AG09309 (cell line): ENCODE measurements at places on chromosomes 5 and 9.

GRCh38 chr5:29214839-29215238 is 1978.6 kb upstream of the CDH6 start:
- no peak for DNase-seq

DNA sequence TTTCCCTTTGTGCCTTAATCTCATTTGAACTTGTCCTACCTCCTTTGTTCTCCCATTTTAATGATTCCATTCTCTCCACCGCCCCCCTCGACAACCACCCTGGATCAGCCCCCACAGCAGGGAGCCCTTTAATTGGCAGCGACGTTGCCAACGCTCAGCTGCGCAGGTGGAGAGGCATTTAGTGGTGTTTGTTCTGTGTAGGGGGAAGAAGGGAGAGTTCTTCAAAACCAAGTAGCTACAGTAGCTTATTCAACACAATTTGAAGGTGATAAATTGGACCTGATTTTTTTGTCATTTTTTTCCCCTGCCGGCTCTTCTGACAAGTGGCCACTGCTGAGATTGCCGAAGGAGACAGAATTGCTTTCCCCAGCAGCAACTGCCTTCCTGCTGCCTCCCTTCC is 499.1 kb downstream of the CDK5RAP2 start:
- no peak for DNase-seq

DNA sequence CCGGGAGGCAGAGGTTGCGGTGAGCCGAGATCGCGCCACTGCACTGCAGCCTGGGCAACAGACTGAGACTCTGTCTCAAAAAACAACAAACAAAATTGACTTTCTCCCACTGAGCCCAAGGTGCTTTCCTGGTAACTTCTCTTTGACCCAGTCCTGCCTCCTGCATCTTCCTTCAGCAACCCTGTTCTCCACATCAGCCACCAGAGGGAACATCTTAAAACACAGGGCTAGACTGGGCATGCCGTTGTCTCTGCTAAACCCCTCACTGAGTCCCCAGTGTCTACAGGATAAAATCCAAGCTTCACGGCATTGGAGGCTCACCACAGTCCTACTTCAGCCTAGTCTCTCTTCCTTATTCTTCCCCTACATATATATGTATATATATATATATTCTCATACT is 39.8 kb upstream of the KCNMB1 start:
- no peak for DNase-seq

DNA sequence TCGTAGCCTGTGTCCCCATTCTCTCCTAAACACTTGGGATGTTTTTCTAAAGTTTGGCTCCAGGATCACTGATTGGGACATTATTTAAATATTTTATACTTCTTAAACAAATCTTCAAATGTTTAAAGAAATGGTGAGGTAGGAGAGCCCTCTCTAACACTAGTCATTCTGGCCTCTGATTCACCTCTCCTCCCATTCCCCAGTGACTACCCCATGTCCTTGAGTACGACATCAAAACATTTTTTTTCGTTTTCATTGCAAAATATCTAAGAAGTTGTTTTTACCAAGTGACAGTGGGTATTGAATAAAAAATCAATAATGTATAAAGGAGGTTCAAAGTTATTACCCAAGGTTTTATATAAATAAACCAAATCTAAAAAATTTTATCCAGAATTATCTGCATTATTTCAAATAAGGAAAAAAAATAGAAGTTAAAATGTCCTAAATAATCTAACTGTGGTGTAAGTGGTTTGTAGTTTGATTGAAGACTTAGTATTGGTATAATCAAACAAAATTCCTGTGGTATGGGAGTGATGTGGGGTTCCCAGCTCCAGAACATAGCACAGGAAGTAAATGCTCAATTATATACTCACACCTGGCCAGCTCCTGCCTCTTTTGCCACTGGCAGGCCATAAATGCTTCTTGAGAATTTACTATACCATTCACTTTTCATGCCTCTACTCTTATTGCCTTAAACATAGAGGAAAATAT is 51.1 kb downstream of the MAST4 start:
- DNase-seq: no peak

GRCh38 chr5:73232266-73233041 is 59.5 kb downstream of the TMEM174 start:
- no peak for DNase-seq

DNA sequence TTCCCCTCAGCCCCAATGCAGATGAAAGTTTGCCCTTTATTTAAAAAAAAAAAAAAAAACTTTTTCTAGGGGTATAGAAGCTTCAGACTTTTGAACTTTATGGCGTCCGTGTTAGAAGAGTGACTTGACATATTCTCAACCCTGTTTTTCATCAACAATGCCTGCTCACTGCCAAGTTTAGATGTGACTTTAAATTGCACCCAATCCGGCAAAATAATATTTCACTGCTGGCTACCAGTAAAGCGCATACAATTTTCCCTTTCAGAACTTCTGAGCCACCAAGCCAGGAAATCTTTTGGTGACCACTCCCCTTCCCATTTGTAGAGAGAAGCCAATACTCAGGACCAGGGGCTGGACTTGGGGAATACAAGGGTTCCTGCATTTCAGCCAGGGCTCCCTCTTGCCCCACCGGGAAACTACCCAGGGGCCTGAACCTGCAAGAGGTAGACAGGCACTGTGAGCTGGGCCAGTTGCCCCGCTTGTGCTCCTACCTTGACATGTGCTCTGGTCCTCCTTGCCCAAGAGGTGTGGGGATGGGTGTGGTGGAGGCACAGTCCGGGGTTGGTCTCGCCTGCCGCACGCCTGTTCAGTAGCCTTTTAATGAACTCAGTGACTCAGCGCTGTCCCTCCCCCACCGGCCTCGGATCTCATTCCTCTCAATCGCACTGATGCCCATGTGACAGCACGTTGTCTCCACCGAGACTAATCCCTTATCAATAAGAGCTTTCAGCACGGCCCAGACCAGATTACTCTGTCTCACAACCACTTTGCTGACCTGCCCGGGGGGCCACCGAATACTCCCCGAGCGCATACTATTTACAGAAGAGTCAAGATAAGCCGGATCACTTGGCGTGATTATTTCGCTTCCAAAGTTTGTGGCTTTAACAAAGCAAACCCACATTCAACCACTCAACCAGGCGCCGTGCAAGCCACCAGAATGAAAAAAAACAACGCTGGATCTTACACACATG is 226.4 kb downstream of the DCP2 start:
- DNase-seq: no peak

- no peak for DNase-seq
Measured at GRCh38 chr5:158463188-158463587, 604.2 kb upstream of the CLINT1 start.

DNA sequence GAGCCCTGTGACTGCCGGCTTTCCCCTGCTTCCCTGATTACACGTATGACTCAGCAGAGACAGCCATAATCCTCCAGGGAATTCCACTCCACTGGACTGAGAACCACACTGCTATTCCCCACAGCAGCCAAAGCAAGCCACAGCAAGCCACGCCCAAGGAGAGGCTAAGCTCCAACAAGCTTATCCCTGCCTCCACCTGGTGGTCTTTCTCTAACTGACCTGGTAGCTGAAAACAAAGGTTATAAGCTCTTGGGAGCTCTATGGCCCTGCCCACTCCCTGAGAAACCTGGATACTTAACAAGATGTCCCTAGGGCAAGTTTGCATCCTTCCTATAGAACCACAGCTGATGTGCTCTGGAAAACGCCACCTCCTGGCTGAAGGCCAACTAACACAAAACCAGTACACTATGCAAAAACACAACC is 613.7 kb upstream of the CDH18 start:
- no peak for DNase-seq

DNA sequence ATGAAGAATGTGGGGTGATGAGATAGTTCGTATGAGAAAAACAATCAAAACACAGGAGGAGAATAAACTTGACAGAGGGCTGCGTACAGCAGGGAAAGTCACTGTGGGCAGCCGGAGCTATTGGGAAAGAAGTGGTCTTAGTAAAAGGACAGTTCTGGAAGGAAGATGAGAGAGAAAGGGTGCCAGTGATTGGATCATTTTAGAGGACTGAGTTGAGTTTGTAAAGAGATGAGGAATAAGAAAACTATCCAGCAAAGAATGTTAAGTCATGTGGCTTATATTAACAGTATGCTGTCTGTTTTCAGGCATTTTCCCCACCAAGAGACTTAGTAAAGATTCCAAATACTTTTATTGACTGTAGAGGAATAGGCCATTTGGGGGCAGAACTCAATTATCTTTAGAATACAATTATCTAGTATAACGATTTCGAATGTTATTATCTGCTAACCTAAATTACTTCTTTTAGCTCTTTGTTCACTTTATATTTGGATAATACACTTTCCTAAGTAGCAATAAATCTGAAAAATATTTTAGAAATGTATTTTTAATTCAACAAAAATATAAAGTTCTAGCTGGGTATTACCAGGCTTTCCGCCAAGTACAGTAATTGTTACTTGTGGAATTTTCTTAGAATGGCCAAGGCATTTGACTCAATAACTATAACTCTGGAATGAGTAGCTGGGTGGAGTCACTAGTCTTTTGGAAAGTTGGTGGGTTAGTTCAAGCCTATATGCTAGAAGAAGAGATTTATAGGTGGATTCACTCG is 15.5 kb upstream of the LOX start:
- peak; percentile 92 for DNase-seq

DNA sequence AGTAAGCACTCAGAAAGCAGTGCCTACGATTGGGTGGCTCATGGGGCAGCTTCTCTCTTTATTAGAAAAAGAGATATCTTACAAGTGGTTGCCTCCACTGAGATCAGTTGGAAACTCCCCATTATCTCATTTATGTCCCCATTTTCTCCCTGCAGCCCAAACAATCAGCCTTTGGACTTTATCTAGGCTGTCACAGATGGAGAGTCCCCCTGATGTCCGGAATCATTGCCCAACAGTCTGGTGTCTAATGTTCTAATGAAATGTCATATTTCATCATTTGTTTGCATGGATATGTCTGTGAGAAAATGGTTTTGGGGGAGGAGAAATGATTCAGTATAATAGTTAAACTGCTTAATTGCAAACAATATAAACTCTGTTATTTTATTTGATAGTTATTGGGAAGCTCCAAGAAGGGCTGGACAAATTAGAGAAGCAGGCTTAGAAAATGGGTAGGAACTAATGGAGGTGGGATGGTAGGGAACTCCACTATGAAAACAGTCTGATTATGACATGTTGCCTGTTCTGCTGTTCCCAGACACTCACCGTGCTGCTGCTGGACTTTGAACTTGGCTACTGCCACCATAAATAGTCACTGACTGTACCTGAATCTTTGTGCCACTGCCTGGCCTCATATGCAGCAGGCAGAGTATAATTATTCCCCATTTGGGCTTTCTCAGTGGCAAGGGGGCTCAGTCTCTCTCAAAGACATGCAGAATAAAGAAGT is 38.3 kb upstream of the SMAD5 start:
- no peak for DNase-seq

DNA sequence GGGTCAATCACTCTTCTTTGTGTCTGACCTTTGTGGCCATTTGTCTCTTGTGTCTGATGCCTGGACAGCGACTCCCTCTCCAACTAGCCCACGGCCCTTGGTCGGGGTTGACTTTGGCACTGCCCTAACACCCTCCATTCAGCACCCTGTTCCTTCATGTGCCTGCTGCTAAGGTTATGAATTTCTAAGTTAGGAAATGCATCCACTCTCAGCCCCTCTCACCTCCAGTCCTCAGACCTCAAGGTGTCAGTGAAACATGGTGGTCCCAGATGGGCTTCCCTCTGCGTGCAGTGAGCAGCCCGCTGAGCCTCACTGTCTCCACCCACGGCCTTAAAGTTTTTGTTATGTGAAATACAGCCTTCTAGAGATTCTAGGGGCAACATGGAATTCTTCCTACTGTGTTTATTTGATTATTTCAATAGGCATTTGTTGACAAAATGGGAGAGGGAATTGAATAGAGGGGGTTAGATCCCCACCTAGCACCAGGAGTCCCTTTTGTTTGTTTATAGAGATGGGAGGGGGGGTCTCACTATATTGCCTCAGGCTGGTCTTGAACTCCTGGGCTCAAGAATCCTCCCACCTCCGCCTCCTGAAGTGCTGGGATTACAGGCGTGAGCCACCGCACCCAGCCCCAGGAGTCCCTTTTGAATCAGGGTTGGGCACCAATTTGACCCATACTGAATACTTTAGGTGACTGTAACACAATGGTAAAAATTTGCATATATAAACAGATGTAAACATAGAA is 1.6 kb upstream of the GLIPR2 start:
- DNase-seq: no peak

DNA sequence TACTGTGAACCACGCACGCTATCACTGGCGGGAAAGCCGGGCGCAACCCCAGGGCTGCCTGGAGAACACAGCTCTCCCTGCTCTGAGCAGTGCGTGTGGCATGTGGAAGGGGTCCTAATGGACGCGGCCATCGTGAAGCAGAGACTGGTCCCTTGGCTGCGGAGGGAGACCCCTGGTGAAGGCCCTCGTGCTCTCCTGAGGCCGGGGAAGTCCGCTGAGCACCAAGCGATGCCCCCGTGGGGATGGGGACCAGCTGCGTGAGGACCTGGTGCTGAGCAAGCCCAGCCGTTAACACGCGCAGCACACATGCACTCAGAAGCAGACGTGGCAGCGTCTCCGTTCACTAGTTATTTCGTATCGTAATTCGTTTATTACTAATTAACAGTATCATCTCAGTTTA is 24.4 kb downstream of the SLC12A7 start:
- DNase-seq: no peak

- DNase-seq: no peak
Measured at GRCh38 chr5:155508673-155509072, 495.1 kb downstream of the KIF4B start.

GRCh38 chr5:68484307-68485068 is 268.9 kb downstream of the PIK3R1 start:
- peak; percentile 85 for DNase-seq

DNA sequence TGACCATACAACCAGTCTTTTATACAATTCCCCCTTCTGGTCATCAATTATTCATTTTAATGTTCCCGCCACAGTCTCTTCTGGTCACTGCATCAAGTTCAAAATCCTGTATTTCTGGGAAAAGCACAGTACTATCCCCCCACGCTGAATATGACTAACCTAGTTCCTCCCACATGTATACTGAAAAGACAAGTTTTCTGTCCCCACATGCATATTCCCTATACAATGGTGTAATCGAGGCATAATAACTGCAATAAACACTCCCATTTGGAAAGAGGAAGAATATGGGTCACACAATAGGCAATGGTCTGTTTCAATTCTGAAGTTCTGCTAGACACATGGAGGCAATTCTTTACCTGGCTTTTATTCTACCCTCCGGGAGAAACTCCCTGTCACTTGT is 344.9 kb downstream of the EFNA5 start:
- DNase-seq: no peak
